ENCODE measurements at places on chromosomes 6 and 20. TPM values are rescaled to one million over a fixed set of nuclear protein-coding genes. Genes with fewer than 3 reads are reported as not detected.

DNA sequence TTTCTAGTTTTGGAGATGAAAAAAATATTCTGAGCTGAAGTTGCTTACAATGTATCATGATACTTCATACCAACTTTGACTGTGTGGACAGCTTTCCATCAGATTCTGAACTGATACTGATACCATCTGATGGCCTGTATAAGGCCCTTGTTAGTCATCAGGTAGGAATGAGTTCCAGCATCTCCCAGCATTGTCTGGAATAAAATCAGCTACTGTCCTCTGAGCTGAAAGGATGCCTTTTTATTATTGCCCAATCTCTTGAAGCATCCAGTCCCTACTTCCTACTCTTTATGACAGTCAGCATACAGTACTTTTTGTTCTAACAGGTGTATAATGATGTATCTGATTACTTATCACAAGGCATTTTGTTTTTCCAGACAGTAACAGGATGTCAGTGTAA, 70.6 kb upstream of the EYA4 start:
- H3K4me1 ChIP-seq: no peaks in the 10 kb centered on the region
- H3K27me3 ChIP-seq: no peaks in the 10 kb centered on the region
- H3K4me3 ChIP-seq: no peak overlapping the region
- no peak overlapping the region for H3K27ac ChIP-seq
- H3K36me3 ChIP-seq: no peaks in the 10 kb centered on the region
- DNase-seq: no peak

DNA sequence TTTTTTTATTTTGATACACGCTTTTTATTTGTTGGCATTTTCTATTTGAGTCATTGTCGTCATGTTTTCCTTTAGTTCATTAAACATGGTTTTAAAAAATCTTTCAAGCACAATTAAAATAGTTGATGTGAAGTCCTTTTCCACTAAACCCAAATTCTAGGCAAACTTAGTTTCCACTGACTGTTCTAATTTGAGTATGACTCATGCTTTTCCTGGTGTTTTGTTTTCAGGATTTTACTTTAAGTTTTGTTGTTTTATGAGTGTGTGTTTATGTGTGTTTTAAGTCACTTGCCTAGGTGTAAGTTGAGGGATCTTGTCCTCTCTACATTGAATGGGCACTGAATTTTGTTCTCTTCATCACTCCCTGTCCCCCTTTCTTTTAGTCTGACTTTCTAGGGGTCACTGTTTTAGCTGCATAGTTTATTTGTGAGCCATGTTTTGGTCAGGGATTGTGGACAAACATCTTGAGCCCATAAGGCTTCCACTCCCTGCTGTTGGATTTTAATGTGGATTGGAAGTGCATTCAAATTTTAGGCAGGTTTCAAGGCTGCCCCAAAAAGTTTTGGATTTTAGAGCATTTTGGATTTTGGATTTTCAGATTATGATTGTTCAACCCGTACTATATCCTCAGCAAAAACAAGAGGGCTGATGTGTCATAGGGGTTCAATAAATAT, 94.8 kb downstream of the CDYL start:
- H3K4me1 ChIP-seq: no peaks in the 10 kb centered on the region
- no peak for DNase-seq
- H3K36me3 ChIP-seq: no peaks in the 10 kb centered on the region
- H3K27ac ChIP-seq: no peak overlapping the region

DNA sequence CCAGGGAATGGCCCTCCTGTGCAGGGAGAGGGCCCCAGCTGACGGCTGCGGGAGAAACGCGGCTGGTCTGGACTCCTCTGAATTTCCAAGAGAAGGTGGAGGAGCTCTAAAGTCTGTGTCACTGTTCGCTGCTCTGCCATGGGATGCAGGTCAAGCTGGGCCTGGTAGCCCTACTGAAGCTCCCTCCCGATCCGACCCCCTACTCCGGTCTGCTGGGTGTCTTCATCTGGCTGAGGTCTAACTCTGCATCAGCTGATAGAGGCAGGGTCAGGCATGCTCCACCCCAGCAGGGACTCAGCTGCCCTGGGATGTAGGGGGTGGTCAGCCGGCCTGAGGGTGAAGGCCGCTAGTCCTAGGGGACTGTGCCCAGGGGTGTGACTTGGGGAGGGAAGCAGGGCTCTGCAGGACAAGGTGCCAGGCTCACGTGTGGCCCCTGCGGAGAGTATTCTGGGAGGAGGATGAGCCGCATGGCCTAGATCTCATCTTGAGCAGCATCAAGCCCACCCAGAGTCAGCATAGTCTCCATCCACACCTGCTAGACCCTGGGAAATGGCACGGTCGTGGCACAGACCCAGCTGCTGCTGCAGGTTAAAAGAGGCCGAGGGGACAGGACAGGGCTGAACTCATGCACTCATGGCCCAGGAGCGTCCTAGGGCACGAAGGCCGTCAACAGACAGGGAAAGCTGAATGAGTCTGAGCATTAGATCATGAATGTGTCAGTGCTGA, 1.4 kb downstream of the CST3 start:
- H3K27ac ChIP-seq: no peak overlapping the region
- no peak for DNase-seq
- peaks cover 11% of the 10 kb centered on the region for H3K4me1 ChIP-seq

- H3K4me1 ChIP-seq: peaks cover 24% of the 10 kb centered on the region
- H3K27me3 ChIP-seq: no peaks in the 10 kb centered on the region
- no peak overlapping the region for H3K4me3 ChIP-seq
- H3K36me3 ChIP-seq: no peaks in the 10 kb centered on the region
- no peak overlapping the region for H3K27ac ChIP-seq
- DNase-seq: no peak
Measured at GRCh38 chr6:2966347-2966746, 5.0 kb downstream of the SERPINB6 start.

The AGER gene
- 5.9 TPM for total RNA-seq

The CGA gene
- total RNA-seq: 43.8 TPM
